ENCODE measurements at places on chromosomes 2 and 18. TPM values are rescaled to one million over a fixed set of nuclear protein-coding genes. Genes with fewer than 3 reads are reported as not detected.

Gene ACVR1C
- polyA plus RNA-seq: 0.22 TPM

Gene SPTBN1
- 225 TPM for polyA plus RNA-seq

Gene CRYBA2
- not detected for polyA plus RNA-seq

Gene PPP1R1C
- 2.0 TPM for polyA plus RNA-seq

Gene MALL
- 16.5 TPM for polyA plus RNA-seq

GRCh38 chr2:220224691-220225543, 597.5 kb downstream of the SLC4A3 start:
- DNase-seq: peak; percentile 53

GRCh38 chr18:22346953-22347605, 70.6 kb downstream of the CTAGE1 start:
- DNase-seq: no peak

DNA sequence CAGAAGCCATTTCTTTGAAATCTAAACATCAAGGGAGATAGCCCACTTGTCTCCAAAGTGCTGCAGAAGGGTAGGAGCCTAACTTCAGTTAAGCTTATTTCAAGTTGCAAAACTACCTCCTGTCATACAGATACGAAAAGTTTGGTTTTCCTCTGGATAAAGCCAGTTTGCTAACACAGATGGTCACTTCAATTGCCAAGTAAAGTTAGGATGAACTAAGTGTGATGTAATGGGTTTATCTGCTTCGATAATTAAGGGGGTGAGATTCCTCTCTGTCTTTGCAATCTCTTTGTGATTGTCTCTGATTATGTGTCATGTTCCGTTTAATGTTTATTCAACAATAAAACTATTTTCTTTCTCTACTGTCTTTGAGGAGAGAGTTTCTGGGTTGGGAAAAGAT, 156.4 kb downstream of the SLC39A10 start:
- no peak for DNase-seq

GRCh38 chr18:34322365-34323289, 97.9 kb upstream of the NOL4 start:
- peak; percentile 53 for DNase-seq

DNA sequence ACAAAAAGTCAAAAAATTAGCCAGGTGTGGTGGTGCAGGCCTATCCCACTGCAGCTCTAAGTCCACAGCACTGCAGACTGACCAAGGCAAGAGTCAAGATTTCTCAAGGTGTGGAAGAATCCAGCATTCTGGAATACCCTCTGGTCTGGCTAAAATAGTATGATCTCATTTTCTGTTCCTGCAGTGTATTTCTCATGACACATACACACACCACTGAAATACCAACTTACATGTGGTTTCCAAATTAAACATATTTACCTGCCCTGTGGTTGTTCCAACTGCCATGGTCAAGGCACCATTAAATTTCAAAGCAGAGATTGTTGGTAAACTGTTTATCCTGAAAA, 30.9 kb downstream of the NOL10 start:
- DNase-seq: no peak

GRCh38 chr2:73004466-73004865, 67.0 kb downstream of the SFXN5 start:
- no peak for DNase-seq

- DNase-seq: no peak
These were observed 131.4 kb upstream of the MYCN start for GRCh38 chr2:15808944-15809343.

DNA sequence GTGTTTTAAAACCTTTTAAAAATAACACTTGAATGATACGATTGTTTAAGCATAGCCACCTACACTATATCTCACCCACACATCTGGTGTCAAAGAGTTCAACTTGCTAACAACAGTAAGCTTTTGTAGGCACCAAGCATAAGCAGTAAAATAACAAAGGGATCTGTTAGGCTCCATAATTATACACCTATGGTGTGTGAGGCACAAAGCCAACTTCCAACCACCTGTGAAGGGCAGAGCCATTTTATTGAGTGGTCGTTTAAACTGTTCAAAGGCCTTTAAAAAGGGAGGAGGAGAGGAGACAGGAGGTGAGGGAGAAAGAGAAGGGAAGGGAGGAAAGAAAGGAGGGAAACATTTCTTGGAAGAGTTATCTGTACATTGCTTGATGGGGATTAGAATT, 27.9 kb downstream of the NEMP2 start:
- no peak for DNase-seq

DNA sequence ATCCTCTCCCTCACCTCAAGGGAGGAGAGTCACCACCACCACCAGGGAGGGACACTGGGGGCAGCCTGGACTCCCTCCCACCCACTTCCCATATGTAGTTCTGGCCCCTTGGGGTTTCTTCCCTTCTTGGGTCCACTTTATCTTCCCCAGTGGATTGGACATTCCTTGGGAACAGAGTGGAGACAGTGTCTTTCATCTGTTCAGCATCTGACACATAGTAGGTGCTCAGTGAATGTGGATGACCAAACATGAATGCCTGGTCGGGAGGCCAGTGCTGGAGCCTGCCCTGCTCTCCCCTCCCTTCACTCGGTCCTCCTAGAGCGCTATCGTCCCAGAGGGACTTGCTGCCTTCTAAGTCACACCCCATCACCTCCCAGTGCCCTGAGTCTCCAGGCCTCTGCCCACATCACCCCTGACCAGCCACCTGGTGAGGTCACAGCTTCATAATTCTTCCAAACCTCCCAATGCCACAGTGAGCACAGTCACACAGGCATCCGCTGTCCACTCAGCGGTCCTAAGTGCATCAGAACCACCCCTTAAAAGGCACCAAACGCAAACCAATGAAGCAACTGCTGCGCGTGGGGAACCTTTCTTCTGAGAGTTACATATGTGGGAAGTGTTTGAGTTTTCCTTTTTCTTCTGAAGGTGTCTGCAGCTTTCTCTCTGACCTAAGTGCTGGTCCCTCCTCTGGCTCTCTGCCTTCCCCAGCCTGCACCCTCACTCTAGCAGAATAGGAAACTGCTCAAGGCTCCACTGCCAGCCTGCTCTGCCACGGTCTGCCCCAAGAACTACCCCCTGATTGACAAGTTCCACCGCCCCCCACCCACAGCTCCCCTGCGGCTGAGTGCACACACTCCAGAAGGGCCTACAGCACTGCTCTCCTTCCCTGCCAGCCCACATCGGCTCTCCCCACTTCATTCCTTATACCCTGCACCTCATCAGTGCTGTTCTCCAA, 7.2 kb upstream of the SFXN5 start:
- no peak for DNase-seq
